RCC 7860 (cell line): ENCODE measurements at places on chromosomes 12 and 14.
A peak's percentile ranks its signal among the peaks of the same experiment; 100 is the strongest.

GRCh38 chr12:43370263-43370662, 181.7 kb downstream of the ADAMTS20 start:
- DNase-seq, result peak; percentile 47

GRCh38 chr14:39233680-39234326, at the start of gene MIA2:
Gene MIA2 (plus strand): TSS chr14:39233915. CDS start chr14:39234115, 200 bp downstream.
- no peak for DNase-seq

GRCh38 chr12:128571906-128572810, 251.6 kb downstream of the SLC15A4 start:
- DNase-seq, result no peak

DNA sequence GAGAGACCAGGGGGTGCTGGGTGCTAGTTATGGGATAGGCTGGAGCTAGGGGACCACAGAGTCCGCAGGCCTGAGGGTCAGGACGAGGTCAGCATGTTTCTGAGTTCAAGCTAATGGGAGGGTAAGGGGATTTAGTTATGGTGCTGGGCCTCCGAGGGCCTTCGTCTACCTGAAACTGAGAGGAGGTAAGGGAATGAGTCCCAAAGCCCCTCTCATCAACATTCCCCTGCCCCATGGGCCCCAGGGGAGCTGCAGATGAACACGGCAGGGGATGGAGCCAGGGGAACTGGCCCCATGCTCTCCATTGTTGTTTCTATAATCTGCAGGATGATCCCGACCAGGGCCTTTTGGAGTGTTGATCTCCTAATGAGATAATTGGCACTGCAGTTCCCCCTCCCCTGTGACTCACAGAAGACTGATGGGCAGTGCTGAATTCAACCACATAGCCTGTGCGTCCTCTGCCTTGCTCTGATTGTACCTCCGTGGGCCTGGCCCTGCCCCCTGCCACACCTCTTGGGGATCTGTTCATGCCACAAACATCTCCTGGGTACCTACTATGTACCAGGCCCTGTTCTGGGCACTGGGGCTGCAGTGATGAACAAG, 21.4 kb downstream of the FAIM2 start:
- DNase-seq, result no peak

GRCh38 chr12:80936353-80936641, 1.4 kb downstream of the LIN7A start:
- DNase-seq, result no peak

DNA sequence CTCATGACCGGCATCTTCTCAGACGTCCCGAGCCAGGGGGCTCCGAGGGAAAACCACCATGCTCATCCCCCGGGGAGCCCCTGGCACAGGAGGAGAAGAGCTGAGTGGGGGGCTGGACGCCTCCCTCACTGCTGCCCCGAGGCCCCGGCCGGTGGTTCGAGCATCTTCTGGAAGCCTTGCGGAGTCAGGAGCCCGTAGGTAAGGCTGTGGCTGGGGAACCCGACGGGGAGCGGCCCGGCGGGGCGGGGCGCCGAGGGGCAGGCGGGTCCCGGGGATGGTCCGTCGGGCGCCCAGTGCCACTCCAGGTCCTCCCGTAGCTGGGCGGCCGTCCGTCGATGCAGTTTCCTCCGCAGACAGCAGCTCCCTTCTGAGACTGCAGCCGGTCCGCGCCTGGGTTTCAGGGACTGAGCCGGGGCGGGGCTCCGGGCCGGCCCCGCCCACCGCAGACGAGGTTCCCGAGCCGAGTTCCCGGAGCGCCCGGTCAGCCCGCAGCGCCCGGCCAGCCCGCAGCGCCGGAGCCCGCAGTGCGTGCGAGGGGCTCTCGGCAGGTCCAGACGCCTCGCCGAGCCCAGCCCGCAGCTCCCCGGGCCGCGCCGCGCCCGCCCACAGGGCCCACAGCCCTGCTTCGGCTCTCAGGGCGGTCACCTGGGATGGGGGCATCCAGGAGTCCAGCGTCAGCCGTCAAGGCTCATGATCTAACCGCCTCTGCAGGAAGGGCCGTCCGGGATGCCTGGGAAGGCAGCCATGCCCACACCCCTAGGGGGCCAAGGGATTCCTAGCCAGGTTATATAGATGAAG, at the start of gene PGF:
Gene PGF, minus strand, starts transcription at position 369 of the 798 bp plus-strand sequence. Its CDS starts 355 bp downstream, at position 14.
- DNase-seq, result no peak

- peak; percentile 24 for DNase-seq
These were observed 4.3 kb upstream of the CSRP2 start for GRCh38 chr12:76883151-76883550.

DNA sequence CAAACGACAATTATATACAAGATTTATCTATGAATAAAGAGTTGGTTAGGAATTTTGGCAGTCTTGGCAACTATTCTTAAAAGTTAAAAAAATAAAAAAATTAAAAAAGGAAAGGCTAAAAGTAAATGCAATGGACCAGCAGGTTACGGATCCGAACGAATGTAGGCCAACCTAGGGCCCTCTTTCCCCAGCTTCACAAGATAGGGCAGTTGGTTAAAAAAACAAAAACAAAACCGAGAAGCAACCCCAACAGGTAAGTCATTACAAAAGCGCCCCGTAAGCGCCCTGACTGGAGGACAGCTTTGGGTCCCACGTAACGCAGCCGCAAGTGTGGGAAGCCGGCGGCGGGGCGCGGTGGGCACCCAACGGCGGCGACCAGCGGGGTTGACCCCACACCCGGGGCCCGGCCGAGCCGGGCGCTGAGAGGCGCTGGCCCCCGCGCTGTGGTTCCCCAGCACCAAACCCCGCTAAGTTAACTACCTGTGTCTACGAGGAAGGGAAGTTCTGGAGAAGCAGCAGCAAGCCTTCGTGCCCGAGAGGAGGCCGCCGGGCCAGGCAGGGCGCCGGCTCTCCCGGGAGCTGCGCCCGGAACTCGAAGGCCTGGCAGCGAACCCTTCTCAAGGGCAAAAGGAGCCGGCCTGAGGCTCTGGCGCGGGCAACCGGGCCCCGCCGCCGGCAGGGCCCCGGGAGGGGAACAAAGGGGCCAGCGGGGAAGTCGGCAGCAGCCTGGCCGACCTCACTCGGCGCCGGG, 882 bp downstream of the HECTD1 start:
- DNase-seq, result no peak
